T-helper 2 cell (primary cell): ENCODE measurements at places on chromosomes 13 and 19.

DNA sequence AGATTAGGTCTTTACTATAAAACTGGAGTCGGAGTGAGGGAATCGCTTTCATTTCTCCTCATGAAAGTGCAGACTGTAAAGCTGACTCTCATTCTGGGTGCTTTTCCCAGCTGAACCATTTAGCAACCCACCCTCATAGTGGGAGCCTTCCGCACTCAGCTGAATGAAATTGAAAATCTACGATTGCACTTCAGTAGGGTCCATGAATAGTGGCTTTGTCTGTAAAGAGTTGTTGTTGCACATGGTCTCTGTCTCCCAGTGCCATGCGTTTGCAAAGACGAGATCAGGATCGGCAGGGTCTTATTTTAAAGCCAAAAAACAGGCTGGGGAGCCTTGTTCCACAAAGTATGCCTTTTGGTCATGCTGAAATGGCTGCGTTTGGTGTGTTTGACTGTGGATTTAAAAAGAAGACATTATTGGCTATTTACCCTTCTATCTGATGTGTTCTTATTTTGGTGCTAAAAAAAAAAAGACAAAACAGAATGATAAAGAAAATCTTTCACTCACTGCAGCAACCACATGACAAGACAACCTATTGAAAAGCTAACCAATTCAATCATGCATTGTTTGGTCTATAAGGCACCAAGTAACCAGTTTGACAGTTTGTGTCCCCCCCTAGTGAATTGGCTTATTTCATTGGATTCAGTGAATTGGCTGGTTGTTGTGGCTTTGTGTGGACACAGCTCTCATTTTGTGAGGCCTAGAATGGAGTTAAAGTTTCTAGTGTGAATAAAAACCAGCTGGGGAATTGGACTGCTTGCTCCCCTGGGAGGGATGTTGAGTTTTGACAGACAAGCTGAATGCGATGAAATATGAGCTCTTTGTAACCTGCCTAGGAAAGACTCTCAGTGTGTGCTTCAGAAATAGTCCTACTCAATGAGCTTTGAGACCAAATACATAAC lies 65.6 kb downstream of the ARHGAP35 start:
- DNase-seq, result no peak

- DNase-seq, result no peak
These were observed 148.0 kb downstream of the DCLK1 start for GRCh38 chr13:35983206-35983605.

- no peak for DNase-seq
These were observed 34.8 kb upstream of the NDFIP2 start for GRCh38 chr13:79445968-79446645.

GRCh38 chr13:95793018-95793555 lies 116.1 kb downstream of the DNAJC3 start:
- no peak for DNase-seq

GRCh38 chr13:95948656-95949055 lies 104.5 kb downstream of the UGGT2 start:
- no peak for DNase-seq

DNA sequence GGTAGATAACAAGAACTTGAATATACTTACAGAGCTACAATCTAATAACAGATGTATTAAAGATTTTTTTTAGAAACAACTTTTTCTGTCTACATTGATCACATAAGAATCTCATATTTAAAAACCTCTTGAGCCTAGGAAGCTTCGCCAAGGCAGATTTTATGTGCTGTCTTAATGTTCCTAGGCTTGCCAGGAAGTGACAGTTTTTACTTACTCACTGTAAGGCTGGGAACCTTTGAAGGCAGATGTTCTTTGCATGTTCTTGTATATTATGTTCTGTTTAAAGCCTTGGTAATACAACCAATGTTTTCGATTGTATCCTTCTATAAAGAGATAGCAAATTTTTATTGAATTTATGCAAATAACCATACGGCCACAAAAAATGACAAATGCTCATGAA lies 492.7 kb downstream of the GPC5 start:
- DNase-seq, result no peak

GRCh38 chr19:35006342-35006998 lies 6.3 kb downstream of the GRAMD1A start:
- DNase-seq, result no peak

- DNase-seq, result no peak
These were observed 210.8 kb downstream of the OXGR1 start for GRCh38 chr13:96783511-96783910.

GRCh38 chr13:35648201-35648600 lies 171.7 kb upstream of the MAB21L1 start:
- no peak for DNase-seq

DNA sequence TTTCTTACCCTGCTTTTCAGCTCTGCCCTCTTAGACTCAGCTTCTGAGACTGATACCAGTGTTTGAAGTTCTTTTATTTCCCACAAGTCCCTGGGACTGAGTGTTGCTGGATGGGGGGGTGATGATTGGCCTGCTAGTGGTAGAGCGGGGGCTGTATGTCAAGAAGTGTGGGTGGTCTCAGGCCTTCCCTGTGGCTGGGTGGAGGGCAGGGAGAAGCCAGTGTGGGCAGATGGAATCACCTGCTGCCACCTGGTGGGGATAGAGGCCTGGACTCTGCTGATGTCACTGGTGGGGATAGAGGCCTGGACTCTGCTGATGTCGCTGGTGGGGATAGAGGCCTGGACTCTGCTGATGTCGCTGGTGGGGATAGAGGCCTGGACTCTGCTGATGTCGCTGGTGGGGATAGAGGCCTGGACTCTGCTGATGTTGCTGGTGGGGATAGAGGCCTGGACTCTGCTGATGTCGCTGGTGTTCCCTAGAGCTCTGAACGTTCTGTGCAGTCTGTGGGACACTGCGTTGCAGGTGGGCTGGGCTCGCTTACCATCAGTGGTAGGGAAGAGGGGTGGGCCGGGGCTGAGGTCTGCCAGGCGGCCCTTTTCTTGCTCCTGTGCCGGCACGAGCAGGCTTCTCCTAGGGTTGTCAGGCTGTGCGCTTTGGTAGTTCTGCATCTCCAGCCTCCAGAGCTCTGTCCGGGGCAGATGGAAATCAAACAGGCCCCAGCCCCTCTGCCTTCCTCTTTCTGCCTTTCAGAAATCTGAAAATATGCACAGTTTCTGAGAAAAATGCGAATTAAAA lies 101.3 kb downstream of the ARHGEF7 start:
- DNase-seq, result no peak

DNA sequence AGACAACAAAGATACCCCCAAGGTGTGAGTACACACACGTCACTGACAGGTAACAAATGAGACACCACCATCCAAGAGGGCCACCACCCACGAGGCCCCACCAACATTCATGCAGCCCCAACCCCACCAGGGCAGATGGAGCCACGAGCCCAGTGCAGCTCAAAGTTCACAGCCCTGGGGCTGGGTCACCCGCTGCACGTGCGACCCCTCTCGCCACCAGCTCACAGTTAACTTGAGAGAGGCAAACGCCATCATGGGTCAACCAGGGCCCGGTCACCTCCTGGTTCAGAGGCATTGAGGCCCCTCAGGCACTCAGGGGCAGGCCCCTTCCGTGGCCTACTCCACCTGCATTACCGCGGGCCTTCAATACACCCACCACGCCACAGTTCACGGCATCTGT lies 49.8 kb downstream of the EPS15L1 start:
- no peak for DNase-seq
